ENCODE measurements at places on chromosomes 5 and 9. TPM values are rescaled to one million over a fixed set of nuclear protein-coding genes. Genes with fewer than 3 reads are reported as not detected.

Gene TNFAIP8
- polyA plus RNA-seq: 285 TPM

Gene PCDHGB3
- polyA plus RNA-seq: not detected

Gene SPATA31E1
- polyA plus RNA-seq: not detected

Gene WDR31
- 0.48 TPM for polyA plus RNA-seq

Gene FAT2
- not detected for polyA plus RNA-seq

Gene TNC
- polyA plus RNA-seq: not detected

Gene PCDHGC3
- not detected for polyA plus RNA-seq

Gene PCDHAC1
- polyA plus RNA-seq: not detected

Gene OR1K1
- not detected for polyA plus RNA-seq

Gene C5orf24
- polyA plus RNA-seq: 8.4 TPM

Gene CCDC152
- polyA plus RNA-seq: 3.0 TPM

Gene ABL1
- polyA plus RNA-seq: 8.4 TPM

Gene RELL2
- 3.4 TPM for polyA plus RNA-seq
